Stimulated activated CD8-positive, alpha-beta memory T cell treated with anti-CD3 and anti-CD28 coated beads, Interleukin-4, amount 100 ng/mL, for 48 hours (primary cell): ENCODE measurements at places on chromosomes 5 and 9.

- DNase-seq = no peak
Measured at GRCh38 chr5:96634881-96635280, 27.3 kb upstream of the CAST start.

DNA sequence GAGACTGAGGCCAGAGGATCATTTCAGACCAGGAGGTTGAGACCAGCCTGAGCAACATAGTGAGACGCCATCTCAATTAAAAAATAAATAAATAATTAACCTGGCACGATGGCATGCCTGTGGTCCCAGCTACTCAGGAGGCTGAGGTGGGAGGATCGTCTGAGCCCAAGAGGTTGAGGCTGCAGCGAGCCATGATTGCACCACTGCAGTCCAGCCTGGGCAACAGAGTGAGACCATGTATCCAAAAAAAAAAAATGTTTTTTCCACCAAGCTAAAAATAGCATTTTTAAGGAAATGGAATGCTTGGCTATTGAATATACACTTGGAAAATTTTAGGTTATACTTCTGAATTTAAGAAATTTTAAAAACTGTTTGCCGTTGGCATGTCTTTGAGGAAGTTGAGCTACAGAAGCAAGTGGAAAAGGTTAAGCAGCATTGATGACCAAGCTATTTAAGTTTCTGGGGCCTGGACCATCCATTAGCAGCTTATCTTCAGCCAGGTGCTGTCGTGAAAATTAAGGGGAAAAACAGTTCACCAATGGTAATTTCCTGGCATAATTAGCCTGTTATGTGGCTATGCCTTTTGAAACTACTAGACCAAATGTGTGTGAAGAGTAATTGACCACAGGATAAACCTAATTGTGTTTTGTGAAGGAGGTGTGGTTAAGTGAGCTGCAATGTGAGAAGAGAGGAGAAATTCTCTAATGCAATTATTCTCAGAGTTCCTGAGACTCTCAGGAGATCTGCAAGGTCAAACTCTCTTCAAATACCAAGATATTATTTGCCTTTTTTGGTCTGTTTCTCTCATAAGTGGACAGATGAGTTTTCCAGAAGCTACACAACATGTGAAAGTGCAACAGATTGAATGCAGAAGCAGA is 21.0 kb downstream of the F2R start:
- DNase-seq = no peak

DNA sequence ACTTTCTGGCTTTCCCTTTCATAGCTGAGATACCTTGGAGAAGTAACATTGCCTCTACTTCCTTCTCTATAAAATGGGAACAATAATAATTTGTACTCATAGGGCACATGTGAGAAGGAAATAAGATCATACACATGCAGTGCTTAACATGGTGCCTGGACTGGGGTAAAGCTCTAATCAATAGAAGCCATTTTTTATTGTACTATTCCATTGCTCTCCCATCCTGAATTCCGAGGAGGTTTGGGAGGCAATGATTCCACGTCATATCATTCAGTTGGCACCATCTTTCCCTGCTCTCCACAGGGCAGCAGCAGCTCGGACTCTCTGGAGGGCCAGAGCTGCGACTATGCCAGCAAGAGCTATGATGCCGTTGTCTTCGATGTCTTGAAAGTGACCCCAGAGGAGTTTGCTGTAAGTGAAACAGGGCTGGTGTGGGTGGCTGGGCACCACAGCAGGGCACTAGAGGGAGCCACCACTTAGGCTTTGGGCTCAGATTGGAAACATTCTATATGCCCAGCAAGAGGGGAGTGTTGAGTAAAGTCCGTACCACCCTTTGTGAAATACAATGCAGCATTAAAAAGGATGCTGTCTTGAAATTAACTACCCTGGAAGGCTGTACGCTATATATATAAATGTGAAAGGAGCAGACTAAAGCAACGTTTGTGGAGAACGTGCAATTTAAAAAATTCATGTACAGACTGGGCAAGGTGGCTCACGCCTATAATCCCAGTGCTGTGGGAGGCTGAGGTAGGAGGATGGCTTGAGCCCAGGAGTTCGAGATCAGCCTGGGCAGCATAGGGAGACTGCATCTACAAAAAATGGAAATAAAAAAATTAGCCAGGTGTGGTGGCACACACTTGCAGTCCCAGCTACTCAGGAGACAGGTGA is 51.2 kb downstream of the RALGPS1 start:
- DNase-seq = peak; percentile 64

- DNase-seq = no peak
Measured at GRCh38 chr9:101477736-101478135, 42.2 kb upstream of the ALDOB start.

DNA sequence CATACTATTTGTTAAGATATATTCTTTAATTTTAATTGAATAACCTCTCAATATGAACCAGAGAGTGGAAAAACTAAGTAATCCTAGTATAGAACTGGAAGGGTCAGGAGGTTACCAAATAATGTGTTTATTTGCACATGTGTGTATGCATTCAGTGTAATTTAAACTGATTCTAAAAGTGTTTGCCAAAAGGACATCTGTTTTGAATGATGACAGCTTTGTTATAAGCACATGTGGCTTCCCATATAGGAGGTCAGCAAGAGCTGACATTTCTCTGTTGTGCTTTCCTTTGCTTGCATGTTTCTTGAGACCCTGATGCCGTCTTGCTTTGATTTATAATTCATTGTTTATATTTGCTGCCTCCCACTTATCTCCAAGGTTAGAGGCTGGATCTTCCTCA is 383.4 kb downstream of the BRINP1 start:
- no peak for DNase-seq

- DNase-seq = no peak
Measured at GRCh38 chr9:101114317-101114716, 85.8 kb downstream of the PLPPR1 start.

- DNase-seq = no peak
Measured at GRCh38 chr5:101260857-101261256, 357.8 kb upstream of the ST8SIA4 start.

DNA sequence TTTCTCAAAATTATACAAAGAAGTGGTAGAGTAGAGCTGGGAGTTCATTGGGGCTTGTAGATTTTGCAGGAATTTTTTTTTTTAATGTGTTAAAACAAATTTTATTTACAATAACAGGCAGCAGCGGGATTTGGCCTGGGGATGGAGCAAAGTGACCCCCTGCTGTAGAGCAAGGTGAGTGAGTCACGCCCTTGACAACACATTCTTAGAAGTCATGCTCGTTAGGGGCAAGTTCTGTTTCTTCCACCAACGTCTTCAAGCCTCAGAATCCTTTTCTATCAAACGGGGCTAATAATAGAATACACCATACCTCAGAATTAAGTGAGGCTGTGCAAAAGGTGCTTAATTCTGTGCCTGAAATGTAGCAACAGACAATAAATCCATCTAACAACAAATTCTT is 1.1 kb upstream of the ANKDD1B start:
- no peak for DNase-seq
